ENCODE measurements at places on chromosomes 6 and 20.
A peak's percentile ranks its signal among the peaks of the same experiment; 100 is the strongest.

GRCh38 chr20:11890331-11891076 lies 27.2 kb upstream of the BTBD3 start:
- no peak for DNase-seq

DNA sequence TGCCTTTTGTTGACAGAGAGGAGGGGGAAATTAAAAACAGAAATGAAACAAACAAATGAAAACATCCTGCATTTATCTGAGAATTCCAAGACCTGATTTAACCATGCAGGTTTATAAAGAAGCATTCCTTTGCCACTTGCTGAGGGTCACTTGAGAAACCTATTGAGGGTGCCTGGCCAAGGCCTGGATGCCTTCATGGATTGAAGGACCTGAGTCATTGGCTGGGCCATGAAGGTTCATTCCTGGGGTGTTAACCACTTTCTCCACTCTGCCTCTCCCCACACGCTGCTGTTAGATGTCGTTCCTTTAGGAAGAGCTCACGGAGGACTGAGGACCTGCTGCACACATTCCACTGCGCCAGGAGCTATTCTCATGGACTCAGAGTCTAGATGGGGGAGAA lies 49.7 kb downstream of the DAAM2 start:
- no peak for DNase-seq

- DNase-seq = no peak
These were observed 28.4 kb downstream of the HLA-A start for GRCh38 chr6:29970711-29971110.

DNA sequence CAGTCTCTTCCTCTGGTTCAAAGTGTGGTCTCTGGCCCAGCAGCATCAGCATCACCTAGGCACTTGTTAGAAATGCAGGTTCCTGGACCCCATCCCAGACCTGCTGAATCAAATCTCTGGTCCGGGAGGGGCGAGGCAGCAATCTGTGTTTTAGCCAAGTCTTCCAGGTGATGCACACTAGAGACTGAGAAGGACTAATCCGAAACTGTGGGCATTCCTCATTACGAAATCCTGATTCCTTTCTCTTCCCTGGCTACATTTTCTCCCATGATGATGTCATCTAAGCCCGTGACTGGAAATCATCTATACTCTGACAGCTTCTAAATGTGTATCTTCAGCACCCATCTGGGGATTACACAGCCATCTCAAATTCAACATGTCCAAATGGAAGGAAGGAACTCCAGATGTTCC lies 39.7 kb upstream of the PRND start:
- no peak for DNase-seq

GRCh38 chr20:51184289-51184688 lies 161.4 kb upstream of the KCNG1 start:
- no peak for DNase-seq

- no peak for DNase-seq
These were observed 123.1 kb downstream of the RPS12 start for GRCh38 chr6:132937466-132937906.

DNA sequence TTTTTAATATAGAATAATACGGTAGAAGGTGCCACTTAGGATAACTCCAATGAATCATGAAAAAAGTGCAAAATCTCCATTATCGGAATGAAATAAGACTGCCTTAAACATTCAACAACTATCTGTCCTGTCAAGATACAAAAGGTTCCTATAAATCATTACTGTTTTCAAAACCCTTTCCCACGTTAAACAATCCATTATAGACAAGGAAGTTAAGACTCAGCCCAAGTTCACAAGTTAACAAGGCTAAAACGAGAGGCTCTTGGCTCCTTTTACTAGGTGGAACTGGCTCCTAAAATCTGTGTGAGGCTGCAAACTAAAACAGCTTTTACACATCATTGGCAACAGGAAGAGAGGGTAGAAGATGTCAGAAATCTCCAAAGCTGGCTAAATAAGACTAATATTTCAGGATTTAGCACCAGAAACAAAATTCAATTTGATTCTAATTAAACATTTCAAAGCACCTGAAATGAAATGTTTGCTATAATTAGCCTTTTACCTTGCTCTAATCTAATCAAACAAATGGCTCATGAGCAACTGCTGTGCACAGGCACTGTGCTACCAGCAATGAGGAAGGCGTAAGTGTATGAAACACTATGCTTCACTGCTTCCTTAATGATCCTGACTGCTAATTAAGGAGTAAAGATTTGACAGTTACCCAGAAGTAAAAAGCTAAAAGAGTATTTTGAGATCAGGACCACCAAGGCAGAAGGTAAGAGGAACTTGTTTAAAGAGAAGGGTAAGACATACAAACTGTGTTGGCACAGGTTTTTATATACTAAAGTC lies 109.7 kb downstream of the DST start:
- no peak for DNase-seq

DNA sequence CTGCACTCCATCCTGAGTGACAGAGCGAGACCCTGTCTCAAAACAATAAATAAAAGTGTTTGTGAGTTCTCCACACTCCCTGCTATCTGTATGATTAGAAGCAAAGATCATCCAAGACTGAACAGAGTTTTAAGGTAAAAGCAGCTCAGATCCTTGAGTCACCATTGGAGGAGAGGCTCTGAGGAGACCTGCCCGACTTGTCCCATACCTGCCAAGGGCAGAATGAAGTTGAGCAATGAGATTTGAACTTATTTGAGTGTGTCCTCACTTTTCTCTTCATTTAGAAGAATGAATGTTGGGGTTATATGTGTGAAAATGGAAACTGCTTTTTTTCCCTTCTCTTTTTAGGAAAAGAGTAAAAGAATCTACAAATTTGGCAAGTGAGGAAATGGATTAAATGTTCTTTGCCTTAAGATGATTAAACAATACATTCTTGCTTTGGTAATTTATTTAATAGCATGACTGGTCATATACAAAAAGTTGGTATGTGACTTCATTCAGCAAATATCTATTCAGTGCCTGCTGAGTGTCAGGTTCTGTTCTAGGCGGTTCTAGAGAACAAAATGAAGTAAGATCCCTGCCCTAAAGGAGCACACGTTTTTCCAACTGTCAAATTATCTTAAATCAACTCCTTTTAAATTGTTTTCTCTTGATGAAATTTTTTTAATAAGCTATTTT lies 195.7 kb downstream of the ALDH8A1 start:
- DNase-seq = no peak

GRCh38 chr6:38638941-38639497 lies 710 bp downstream of the BTBD9 start:
- peak; percentile 75 for DNase-seq

- peak; percentile 18 for DNase-seq
These were observed 45.9 kb upstream of the ZNFX1 start for GRCh38 chr20:49323622-49324238.

DNA sequence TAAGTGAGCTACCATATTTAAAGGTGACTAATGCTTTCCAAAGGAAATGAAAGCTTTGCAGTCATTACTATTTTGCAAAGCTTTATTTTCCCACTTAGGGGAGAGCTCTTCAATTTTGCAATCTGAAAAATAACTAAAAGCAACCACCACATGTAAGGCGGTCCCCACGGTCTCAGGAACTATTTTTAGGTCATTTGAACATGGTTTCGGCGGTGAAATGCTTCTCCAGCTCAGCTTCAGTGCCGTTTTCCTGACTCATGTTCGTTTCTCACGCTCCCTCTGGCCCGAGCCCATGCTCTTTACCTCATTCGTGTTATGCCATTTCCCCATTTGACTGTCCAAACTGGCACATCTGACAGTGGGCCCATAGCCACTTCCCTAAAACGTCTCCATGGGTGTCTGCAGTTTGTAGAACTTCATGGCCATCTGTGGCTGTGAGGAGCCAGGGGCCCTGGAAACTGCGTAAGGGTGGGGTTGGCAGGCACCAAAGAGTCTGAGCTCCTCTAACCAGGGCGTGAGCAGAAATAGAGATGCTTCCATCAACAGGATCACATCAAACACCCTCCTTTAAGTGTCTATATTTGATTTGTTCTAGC lies 46.5 kb downstream of the ADTRP start:
- DNase-seq = peak; percentile 73

DNA sequence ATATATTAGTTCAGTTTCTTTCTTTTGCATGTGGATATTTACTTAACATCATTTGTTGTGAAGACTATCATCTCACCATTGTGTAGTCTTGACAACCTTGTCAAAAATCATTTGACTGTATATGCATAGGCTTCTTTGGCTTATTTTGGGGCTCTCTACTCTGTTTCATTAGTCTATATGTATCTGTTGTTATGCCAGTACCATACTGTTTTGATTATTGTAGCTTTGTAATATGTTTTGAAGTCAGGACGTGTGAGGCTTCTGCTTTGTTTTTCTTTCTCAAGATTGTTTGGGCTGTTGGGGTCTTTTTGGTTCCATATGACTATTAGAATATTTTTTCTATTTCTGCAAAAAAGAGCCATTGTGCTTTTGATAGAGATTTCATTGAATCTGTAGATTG lies 288.2 kb upstream of the RNF217 start:
- DNase-seq = no peak

DNA sequence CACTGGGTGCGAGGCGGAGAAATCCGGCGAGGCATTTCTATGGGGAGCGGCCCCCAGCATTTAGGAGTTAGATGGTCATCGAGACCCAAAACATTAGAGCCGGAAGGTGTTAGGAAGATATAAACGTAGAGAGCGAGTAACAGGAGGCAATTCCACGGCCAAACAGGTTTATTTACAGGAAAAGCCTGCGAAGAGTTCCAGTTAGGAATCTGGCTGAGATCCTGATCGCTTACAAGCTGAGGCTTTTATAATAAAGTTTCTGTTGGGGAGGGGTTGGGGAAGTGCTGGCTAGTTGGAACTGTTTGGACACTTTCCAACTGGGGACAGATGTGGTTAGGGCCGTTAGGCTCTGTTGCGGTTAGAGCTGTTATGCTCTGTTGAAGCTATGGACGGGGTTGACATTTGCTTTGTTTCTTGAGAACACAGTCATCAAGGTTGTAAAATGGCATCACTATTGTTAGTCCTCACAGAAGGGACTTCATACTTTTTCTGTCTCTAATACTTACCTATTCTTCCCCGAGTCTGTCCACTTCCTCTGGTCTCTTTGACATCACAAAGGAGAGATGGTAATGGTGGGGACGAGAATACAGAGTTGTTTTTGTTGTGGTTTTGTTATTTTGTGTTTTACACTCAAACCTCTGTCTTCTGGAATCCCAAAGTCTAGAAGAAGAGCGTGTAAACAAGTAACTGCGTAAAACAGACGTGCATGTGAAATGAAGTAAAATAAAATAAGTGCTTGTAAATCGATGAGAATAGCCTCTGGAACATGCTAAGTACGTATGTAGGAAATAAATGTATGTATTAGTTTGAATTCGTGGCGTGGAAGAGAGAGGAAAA lies 554 bp upstream of the ZSCAN31 start:
- DNase-seq = peak; percentile 7

GRCh38 chr6:131955192-131955591 lies 4.0 kb upstream of the CCN2 start:
- DNase-seq = no peak

DNA sequence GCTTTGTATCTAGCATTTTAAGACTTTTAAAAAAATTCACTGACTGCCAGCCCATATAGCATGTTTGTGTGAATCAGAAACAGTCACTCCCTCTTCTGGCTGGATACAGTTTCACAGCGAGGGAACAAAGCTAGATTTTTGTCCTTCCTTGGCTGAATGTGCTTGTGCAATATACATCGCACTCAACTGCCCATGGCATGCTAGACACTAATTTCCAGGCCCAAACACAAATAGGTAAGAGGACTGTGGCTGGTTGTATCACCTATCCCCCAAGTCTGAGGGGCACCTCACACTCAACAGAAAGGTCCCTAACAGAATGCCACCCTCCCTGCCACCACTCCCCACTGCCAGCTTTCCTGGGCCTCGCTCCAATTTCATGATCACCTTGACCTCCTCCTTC lies 16.2 kb upstream of the BLCAP start:
- no peak for DNase-seq

DNA sequence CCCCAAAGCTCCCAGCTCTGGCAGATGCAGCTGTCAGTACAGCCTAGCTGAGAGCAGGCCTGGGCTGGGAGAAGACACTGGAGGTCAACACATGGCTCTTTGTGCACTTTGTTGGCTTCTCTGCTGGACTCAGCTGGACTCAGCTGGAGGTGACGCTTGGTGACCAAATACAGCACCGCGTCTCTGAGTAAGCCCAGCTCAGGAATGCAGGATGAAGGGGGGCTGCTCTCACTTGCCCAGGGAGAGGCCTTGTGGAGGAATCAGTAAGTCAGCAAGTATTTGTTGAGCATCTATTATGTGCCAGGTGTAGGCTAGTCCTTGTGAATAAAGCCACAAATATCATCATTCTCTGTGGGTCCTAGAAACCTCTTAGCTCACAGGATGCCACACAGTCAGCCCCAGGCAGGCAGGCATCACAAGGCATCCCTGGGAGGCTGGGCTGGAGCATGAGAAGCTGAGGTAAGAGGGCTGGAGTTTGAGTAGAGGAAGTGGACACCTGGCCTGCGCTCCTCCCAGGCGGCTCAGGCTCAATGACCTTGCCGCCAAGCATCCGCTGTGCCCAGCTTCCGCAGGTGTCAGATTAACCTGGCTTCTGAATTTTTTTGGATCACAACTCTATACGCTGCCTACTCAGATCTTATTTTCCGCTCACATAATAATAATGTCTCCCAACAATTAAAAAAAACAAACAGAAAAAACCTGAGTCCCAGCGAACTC lies 95.4 kb downstream of the TMEM170B start:
- DNase-seq = no peak

DNA sequence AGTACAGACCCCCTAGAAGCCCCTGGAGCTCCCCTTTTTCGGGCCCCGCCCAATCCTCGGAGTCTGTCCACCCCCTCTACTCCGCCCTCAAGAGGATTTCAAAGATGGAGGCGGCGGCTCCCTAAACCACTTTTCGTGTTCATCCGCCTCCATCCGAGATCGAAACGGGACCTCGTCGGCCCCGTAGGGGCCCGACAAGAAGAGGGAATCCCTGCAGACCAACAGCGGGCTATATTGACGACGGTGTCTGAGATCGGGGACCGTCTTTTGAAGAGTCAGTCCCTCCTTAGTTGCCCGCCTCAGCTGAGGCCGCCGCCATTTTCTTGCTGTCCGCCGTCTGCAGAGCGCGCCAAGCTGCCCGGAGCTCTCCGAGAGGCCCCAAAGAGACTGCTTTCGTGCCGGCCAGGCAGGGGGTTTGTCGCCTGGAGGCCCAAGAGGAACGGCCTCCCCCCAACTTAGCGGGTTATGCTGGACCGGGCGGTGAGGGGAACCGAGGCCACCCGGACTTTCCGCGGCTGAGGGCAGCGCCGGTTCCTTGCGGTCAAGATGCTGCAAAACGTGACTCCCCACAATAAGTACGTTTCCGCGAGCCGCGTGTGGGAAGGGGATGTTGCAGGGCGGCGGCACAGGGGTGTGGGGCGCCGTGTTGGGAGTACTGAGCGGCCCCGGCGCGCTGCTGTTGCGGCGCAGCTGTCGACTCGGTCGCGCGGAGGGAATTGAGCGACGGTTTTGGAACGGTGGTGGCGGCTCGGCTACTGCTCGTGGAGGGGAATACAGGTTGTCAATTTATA lies 4.2 kb downstream of the BRD2 start:
- peak; percentile 58 for DNase-seq

- no peak for DNase-seq
These were observed 476 bp downstream of the MEA1 start for GRCh38 chr6:43013097-43013842.

DNA sequence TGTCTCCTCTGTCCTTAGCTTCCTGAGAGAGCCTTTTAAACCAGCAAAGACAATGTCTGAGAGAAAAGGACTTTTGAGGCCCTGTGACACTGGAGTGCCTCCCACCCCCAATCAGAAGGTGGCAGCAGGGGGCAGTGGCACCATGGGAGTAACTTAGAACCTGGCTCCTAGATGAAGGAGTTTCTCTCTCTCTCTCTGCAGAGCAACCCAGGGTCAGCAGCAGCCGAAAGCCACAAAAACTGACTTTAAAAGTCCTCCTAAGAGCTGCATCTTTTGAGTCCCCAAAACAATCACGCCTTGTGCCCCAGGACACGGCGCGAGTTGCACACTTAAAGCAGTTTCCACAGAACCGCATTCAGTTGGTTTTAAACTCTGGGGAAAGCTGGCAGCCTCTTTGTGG lies 5.3 kb upstream of the TCP11 start:
- DNase-seq = no peak

All from activated naive CD4-positive, alpha-beta T cell treated with Interleukin-2 at 50 U/mL for 16 hours (primary cell).